ENCODE measurements at places on chromosomes 4 and X.

DNA sequence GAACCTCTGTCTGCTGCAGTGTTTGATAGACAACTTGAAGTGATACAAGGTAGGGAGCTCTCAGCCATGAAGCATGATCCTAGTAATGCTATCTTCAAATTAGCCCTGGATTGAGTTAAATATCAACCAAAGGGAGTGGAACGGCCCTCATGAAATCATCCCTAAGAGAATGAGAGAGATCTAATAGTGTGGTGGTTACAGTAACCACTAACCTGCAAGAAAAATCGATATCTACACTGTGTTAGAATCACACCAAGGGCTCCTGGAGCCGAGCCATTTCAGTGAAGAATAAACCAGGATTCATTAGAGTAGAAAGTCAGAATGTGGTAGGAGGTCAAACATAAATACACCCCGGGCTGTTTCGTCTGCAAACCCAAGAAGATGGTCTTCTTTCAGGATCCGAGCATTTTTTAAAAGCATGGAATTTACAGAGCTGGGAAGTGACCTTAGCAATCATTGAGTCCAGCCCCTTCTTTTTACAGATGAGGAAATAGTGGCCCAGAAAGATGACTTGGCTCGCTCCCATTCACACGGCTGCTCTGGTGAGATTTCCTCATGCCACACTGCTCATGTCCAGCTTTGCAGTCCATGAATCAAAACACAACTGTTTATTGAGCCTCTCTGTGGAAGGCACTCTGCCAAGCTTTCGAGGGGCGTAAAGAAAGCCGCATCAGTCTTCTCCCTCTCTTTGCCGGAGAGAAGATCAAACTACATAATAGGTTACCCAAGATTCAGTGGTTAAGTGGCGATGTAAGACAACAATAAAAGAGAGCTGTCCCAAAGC, 5.5 kb upstream of the DCTD start:
- no peak for DNase-seq

DNA sequence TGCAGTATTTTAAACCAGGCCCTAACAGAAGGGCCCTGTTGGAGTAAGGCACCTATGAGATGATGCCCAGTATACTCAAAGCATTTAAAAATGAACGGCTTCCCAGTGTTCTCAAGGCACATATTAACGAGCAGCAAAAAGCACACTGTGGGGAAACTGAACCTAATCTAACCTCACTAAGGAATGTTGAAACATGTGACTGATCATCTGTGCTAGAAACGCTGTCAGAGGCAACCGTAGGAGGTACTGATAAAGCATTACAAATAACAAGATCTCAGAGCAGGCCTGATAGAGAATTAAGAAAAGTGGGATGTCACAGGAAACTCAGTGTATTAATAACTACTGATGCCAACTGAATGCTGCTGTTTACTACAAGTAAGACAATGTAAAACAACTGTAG, 24.0 kb downstream of the ASB9 start:
- no peak for DNase-seq

GRCh38 chr4:10697086-10697485, 12.5 kb upstream of the CLNK start:
- no peak for DNase-seq

- no peak for DNase-seq
Measured at GRCh38 chr4:153276971-153277370, 67.5 kb upstream of the MND1 start.

GRCh38 chrX:40100537-40101429, 3.0 kb upstream of the BCOR start:
- DNase-seq = no peak

- no peak for DNase-seq
Measured at GRCh38 chrX:644304-645281, 14.0 kb downstream of the SHOX start.

- DNase-seq = no peak
Measured at GRCh38 chr4:188780028-188780427, 640.8 kb downstream of the TRIML1 start.

DNA sequence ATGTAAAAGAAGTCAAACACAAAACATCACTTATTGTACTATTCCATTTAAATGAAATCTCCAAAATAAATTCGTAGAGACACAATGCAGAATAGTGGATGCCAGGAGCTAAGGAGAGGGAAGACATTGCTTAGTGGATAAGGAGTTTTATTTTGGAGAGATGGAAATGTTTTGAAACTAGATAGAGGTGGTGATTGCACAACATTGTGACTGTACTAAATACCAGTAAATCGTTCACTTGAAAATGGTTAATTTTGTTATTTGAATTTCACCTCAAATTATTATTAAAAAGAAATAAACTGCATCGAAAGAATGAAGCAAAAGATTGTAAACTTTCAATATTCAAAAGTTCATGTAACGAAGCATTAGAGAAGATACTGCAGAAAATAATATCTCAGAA, 9.7 kb upstream of the ACSL4 start:
- DNase-seq = no peak
